PC-9 (cell line): ENCODE measurements at places on chromosomes 3 and 15. TPM values are rescaled to one million over a fixed set of nuclear protein-coding genes. Genes with fewer than 3 reads are reported as not detected.

Gene ARL6
- 10.6 and 14.6 TPM in 2 replicates for total RNA-seq

GRCh38 chr15:89912674-89913396 lies at the start of gene ARPIN:
TSS of gene ARPIN (minus strand) at chr15:89912952. CDS start at chr15:89912835, 117 bp downstream.
- peak; percentile 49 for DNase-seq

DNA sequence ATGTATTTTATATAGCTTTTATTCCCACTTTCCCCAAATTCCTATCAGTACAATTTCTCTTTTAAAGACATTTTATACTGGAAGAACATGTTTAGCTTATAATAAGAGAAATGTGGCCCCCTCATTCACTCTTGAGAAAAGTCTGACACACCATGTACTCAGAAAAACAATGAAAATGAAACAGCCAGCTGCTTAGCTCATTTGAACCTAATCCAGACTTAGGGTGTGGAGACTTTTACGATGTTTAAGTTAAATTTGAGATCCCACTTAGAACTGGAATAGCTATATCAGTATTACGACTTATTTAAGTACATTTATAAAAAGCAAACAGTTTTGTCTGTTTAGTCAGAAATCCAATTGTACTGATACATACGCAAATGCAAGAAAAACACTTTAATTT lies 252.3 kb upstream of the ARRDC4 start:
- DNase-seq = no peak

DNA sequence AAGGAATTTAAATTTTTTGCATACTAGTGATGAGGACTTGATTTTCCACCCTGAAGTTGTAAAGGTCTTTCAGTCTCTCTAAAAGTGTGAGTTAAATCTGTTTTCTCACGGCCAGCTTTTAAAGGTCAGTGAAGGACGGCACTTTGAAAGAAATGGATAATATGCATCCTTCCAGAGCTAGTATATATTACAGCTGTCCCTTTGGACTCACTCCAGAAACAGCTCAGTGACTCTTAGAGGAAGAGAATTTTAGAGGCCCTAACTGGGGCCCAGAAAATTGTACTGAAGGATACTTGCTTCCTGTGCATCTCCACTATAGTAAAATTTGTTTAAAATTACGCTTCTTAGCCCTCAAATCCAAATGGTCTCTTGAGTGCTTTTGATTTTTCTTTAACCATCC lies 41.6 kb downstream of the PIK3CA start:
- no peak for DNase-seq

DNA sequence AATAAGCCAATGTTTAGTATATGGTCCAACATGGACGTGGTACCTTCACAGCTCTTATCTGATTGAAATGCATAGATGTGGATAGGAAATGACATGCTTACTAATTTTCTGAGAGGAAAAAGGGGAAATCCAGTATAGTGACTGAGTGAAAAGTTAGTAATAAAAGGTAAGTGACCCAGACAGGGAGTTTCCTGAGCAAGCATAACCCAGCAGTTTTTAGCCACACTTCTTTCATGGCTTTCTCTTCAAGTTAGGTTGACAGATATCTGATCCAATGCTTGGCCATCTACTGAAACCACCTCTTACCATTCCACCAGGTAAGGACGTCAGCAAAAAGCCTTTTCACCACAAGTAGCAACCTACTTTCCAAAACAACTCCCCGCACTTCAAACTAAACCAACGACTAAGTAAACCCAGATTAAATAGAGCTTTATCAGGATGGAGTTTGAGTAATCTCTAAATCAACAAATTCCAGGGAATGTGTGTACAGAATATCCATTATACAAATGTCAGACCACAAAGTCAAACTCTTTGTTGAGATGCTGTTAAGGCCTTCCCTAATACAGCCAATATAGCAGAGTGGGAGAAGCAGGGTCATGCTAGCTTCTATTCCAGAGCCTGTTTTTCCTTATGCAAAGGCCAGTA lies 329.7 kb downstream of the RORA start:
- no peak for DNase-seq

- DNase-seq = no peak
Measured at GRCh38 chr3:196192036-196192523, 19.1 kb downstream of the ZDHHC19 start.

DNA sequence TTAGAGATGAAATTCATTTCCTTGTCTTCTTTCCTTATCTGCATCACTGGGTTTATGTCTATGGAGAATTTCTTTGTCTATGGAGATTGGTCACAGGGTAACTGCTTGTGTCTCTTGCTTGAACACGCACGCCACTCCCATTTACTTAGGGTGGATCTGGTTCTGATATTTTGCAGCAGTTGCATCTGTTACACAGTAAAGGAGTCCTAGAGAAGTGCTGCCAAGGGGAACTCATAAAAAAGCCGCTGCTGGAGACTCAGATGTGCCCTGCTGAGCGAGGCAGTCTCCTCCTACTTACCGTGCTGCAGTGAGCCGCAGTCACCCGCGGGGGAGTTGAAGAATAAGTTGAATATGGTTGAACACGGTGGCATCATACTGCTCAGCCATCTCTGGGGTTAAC lies 105.2 kb upstream of the KLHL25 start:
- no peak for DNase-seq

DNA sequence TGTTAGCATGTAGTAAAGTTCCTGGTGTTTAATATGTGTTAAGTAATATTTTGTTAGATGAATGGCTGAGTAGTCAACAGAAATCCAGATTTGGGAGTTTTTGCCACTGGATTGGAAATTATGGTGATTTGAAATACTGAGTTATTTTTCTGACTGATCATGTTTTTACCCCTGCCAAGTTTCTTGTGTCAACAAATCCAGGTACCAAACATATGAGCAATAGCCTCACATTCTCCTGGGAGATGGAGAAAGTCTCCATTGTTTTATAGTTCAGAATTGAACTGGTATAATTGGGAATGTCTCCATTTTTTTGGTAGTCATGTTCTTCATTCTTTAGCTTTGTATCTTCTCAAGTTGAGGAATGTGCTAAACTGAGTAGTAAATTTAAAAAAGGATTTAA lies 767.2 kb upstream of the LMCD1 start:
- DNase-seq = no peak

DNA sequence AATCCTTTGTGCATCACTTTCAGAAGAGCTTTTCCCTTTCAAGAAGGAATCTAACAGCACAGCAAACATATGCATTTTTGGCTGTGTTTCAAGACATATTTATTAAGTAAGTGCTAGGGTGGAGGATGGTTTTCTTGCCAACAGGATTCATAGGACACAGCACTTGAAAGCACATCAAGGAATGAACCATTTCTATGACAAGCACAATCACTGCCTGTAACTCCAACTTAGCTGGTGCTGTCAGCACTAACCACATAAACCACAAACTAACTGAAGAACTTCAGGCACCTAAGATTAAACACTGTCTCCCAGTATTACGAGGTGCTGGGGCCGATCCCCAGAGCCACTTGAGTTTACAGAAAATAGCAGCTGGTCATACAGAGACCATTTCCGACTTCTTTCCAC lies 35.4 kb upstream of the SPRED1 start:
- no peak for DNase-seq

Gene GOLGA8R
- 0.90 and 1.4 TPM in 2 replicates for total RNA-seq

DNA sequence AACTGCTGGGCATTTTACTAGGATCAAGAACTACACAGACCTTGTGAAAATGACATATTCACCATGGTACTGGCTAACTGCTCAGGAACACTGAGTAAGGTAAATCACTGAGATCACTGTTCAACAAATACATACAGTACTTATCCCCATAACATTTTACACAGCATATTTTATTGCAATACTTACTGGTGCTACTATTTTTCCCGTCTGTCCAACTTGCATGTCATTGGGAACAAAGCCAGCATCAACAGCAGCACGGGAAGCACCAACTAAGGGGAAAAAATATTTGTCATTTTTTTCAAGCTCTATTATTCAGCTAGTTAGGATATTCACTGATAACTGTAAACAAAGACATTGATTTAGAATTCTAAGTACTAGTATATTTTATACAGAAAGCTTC lies 37.0 kb downstream of the ETFA start:
- no peak for DNase-seq

DNA sequence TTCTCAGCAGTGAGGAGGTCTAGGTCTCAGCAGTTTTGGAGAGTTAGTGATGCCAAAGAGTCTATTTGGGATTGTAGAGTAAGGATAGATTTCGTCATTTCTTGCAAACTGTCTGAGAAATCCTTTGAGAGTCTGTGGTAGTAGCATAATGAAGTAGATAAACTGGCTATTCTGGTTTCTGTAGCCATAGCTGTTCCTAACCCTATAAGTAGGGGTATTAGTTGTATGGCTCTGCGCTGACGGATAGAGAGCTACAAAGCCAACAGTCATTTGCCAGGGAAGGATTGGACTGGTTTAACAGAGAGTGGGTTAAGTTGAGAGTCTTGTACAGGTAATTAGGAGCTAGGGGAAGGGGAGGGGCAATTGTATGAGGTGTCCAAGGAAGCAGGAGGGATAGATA lies 50.6 kb downstream of the KLHDC8B start:
- DNase-seq = peak; percentile 7

- DNase-seq = no peak
Measured at GRCh38 chr3:151638555-151639417, 94.9 kb upstream of the AADACL2 start.

DNA sequence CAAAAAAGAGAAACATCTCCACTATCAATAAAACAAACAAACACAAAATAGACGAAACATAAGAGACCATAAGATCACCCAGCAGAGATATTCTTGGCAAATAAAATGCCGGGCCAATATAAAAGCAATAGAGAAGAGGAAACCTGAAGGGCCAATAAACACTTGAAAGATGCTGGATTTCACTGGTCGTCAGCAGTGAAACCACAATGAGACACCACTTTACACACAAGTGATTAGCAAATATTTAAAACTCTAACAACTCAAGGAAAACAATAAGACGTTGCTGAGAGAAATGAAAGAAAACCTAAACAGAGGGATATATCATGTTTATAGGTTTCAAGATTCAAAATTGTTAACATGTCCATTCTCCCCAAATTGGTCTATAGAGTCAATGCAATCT lies 148.5 kb downstream of the WDR76 start:
- DNase-seq = no peak

DNA sequence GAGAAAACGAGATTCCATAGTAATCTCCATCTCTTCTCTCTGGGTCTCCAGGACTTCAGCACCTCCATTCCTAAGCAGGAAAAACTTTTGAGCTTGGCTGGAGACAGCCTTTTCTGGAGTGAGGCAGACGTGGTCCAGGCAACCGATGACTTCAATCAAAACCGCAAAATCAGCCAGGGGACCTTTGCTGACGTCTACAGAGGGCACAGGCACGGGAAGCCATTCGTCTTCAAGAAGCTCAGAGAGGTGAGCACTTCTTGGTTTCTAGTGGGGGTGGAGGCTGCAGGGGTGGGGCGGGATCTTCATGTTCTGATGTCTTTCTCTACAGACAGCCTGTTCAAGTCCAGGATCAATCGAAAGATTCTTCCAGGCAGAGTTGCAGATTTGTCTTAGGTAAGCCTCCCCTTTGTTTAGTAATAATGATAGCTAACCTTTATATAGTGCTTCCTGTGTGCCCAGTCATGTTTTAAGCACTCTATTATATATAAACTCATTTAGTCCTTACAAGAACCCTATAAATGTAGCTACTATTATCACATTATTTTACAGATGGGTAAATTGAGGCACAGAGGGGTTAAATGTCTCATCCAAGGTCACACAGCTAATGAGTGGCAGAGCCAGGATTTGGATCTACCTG lies 35.0 kb upstream of the TATDN2 start:
- DNase-seq = no peak

Gene SUCNR1
- total RNA-seq = not detected in 2 replicates

Gene LYZL4
- total RNA-seq = not detected in 2 replicates

DNA sequence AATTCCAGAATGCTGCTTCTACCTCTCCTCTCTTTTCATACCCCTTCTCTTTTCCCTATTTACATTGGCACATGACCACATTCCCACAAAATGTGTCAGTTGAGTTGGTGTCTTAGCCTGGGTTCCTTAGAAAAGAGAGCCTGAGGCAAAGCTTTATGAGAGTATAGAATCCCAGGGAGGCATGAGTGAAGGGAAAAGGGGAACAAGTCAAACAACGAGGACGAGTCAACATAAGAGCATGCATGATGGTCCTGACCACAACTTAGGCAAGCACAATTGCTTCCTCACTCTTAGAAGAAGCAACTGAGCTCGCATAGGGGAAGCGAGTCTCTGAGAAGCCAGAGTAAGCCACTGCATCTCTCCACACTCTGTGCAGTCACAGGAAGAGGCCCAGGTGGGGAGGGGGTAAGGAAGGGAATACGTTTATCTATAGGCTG lies 15.4 kb upstream of the ZNF774 start:
- no peak for DNase-seq

- DNase-seq = no peak
Measured at GRCh38 chr3:44069276-44069675, 172.4 kb upstream of the TOPAZ1 start.

DNA sequence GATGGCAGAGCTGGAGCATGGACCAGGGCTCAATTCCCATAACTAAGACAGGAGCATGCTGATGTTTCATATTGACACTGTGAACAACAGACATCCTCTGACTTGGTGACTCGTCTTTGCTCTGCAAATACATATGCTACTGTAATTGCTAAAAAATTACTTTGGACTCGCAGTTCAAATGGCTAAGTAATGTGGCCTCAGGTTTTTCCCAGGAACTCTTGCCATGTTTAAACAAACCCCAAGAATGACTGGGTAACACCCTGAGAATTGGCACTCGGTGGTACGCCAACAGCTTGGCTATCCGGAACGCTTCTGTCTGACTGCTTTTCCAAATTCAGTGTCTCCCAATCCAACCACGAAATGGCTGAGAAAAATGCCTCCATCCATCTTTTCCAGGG lies 456.7 kb upstream of the THBS1 start:
- no peak for DNase-seq

Gene CFAP92
- total RNA-seq = 4.3 and 4.8 TPM in 2 replicates

DNA sequence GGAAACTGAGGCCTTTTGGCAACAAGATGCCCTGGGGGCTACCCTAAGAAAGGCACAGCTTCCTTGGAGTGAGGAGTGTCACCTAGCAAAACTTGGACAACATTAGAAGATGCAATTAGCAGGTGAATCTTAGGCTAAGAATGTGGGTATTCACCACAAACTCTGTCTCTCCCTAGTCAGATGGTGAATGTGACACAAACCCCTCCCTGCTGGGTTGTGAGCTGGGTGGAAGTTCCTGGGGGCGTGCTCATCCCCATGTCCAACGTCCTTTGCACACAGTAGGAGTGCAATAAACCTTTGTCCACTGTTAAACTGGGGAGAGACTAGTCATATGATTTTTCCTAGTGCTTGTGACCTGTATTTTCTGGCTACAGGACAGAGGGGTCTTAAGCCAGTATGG lies 67.1 kb upstream of the SH3GL3 start:
- peak; percentile 84 for DNase-seq
